ENCODE measurements at places on chromosomes 7 and 10. TPM values are rescaled to one million over a fixed set of nuclear protein-coding genes. Genes with fewer than 3 reads are reported as not detected.

Gene RBM20
- 7.9 TPM for polyA plus RNA-seq

DNA sequence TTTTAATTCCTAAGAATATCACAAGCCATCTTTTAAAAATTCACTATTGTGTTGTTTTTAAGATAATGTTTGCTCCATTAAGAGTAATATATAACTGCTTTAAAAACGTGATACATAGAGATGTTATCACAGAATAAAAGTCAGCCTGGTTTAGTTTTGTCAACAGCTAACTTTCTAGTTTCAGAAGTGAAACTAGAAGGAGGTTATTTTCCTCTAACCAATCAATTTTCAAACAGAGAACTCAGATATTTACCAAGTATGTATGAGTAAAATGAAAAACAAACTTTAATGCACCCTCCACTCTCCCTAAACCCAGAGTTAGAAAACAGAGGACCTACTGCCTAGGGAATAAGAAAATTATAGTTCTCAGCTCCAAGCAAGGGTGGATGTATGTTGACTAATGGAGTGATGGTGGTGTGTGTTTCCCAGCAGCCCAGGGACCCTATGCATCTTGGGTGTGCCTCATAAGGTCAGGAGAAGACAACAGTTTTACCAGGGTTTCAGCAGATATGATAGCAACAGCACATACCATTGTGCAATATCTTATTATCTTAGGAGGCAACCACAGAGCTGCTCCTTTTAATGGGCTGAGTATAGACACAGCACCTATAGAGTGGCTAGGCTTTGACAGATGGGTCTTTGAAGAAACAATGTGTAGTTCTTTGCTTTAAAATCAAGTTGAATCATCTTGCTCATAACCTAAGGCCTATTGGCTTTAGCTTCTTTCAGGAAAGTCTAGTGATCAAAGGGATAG lies 58.4 kb downstream of the PTPRZ1 start:
- no peak for DNase-seq

GRCh38 chr10:75611172-75611992 lies 180.0 kb downstream of the LRMDA start:
- no peak for DNase-seq

Gene SUN3
- 0.58 TPM for polyA plus RNA-seq

Gene RBM28
- 55.6 TPM for polyA plus RNA-seq

DNA sequence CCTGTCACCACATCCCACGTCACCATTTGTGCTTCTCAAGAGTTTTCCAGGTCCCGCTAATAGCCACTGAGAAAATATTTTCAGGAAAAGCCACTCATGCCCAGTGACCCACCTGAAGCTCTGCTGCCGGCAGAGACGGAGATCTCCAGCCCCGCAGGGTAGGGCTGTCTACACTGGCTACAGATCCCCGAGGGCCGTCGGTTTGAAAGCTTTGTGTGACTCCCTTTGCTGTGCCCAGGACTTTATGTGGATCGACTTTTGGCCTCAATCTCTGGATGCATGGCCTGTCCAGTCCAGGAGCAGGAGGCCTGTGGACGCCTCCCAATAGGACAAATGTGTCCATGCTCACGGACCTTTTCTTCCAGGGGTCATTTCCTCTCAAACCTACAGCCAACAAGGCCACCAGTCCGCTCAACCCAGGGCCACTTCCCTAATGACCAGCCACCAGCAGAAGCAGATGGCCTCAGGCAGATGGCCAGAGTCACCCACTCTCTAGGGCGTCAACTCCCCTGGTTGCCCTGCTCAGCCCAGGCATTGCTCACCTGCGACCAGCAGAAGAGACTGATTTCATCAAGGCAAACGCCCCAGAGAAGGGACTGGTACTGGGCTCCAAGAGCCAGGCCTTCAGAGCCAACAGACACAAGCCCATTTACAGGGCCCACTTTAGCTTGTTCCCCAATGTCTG lies 76.4 kb downstream of the OAT start:
- DNase-seq, result no peak

DNA sequence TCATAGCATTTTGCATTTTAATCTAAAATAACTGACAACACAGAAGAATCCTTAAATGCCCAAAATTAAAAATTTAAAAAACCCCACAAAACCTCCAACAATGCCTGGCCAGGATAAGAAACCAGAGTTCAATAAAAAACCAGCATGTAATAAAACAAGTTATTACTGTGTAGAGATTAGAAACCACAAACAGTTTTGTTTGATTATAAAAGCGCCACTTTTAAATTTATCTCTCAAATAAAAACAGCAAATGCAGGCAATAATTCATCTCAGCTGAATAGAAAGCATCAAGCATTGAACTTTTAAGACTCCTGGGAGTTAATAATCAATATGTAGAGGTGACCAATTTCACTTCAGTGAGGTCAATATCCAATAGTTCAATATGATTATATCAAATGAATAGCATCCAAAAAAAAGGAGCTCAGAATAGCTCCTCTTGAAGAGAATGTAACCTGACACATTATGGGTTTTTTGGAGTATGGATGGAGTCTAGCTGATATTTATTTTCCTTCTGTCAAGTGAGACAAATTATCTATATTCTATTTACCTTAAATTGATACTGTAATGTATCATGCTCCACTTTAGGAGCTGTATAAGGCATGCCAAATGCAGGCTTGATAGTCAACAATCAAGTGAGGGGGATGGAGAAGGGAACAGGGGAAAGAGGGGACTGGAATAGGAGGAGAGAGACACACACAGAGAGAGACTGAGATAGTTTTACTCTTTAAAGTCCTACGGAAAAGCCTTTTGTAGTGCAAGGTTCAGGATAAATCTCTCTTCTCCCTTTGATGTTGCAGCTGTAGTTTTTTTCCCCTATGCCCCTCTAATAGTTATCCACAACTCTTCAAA lies 130.9 kb downstream of the RSU1 start:
- DNase-seq, result no peak

- DNase-seq, result no peak
Observed at GRCh38 chr7:836429-836828, 4.2 kb downstream of the SUN1 start.

GRCh38 chr10:85026878-85027467 lies 698.6 kb downstream of the CCSER2 start:
- DNase-seq, result no peak

DNA sequence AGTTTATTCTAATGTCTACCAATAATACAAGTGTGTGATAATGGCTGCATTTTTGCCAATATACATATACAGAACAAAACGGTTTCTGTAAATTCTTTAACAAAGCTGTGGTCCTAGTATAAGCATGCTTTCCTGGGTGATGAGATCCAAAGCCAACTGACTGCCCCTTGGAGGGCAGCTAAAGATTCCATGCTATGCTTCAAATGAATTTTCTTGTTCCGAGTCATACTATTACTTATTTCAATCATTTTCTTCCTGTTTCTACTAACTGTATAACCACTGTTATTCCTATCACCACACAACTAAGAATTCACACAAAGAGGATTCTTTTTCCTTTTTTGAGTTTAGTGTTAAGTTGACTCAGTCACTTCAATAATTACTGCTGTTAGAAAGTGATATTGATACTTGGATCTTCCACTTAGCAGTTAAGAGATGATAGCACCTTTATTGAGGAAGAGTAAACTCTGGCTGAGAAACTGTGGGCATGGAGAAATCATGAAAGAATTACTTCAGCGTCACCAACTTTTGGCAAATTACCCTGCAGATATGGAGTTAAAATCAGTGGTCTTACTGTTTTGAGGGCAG lies 197.5 kb downstream of the ARL4A start:
- no peak for DNase-seq

GRCh38 chr10:112855134-112855533 lies 94.9 kb upstream of the TCF7L2 start:
- no peak for DNase-seq

Gene TRUB1
- polyA plus RNA-seq, result 32.8 TPM

- no peak for DNase-seq
Observed at GRCh38 chr7:119228482-119228881, 1004.0 kb downstream of the ANKRD7 start.

- DNase-seq, result no peak
Observed at GRCh38 chr10:7161484-7162250, 249.2 kb downstream of the SFMBT2 start.

GRCh38 chr7:44101966-44102845 lies 1.9 kb upstream of the AEBP1 start:
- no peak for DNase-seq

Gene FAM25G
- not detected for polyA plus RNA-seq

DNA sequence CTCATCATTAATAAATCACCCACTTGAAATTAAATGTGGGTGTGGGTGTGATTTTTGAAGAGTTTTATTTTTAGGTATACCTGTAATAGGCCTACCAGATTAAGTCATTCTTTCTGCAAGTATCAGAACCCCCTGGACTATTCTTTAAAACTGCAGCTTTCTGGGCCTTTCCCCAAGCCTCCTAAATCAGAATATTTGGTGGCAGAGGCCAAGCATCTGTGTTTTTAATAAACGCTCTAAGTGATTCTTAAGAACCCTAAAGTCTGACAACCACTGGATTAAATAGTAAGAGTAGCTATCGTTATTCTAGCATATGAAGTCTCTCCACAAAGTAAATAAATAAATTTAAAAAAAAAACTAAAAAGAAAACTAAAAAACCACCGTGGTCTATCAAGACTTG lies 703.0 kb upstream of the NRP1 start:
- DNase-seq, result no peak

DNA sequence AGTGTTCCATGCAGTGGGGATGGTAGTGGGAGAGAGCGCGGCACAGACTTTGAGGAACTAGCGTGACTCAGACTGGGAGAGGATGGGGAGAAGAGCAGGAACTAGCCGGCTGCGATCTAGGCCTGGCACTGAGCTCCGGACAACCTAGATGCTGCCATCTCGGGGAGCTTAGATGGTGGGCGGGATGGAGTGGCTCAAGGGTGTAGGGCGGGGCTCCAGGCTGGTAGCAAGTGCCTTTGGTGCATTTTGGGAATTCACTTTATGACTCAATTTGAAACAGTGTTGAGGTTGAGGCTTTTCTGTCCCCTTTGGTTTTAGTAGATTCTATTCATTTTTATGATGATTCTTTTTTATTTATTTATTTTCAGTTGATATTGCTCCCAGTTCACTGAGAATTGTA lies 185.3 kb upstream of the GPR26 start:
- no peak for DNase-seq

DNA sequence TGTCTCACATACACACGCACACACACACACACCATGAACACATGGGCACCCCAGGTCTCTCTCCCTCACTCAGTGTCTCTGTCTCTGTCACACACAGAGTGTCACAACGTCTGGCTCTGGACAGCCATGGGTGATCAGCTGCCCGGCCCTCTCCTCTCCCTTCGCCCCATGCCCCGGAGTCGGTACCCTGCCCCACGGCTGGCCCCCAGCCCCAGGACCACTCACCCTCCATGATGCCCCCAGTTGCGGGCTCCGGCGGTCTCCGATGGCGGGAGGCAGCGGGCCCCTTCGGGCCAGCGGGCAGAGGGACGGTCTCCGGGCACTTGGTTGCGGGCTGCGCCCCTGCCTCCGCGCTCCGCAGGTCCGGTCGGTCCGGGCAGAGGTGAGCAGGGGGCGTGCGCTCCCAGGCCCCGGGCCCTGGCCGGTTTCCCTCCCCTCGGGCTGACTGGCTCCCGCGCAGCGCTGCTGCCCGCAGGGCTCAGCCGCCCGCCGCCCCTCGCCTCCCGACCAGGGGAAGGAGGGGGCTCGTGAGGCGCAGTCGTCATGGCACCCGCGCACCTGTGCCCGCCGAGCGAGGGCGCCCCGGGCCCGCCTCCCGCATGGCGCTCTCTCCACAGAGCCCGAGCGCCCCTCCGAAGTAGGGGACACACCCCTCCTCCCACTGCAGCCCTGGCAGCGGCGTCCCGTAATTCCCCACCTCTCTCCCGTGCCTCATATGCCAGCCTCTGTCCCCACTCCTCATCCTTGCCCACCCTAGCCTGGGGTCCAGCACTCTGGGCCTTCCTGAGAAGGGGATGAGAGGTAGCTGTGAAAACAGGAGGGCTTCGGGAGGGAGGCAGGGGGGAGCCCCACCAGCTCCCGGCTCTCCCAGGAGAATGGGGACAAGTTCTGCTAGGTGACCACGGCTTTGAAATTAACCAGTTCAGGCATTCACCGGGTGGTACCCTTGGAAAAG lies at the start of gene NPFFR1:
Gene NPFFR1 (minus strand): TSS at position 560 of the 955 bp plus-strand sequence. CDS start 328 bp downstream, at position 232.
- no peak for DNase-seq

Gene SFRP4
- 2.9 TPM for polyA plus RNA-seq

- DNase-seq, result no peak
Observed at GRCh38 chr10:48455392-48456151, 149.1 kb downstream of the MAPK8 start.

DNA sequence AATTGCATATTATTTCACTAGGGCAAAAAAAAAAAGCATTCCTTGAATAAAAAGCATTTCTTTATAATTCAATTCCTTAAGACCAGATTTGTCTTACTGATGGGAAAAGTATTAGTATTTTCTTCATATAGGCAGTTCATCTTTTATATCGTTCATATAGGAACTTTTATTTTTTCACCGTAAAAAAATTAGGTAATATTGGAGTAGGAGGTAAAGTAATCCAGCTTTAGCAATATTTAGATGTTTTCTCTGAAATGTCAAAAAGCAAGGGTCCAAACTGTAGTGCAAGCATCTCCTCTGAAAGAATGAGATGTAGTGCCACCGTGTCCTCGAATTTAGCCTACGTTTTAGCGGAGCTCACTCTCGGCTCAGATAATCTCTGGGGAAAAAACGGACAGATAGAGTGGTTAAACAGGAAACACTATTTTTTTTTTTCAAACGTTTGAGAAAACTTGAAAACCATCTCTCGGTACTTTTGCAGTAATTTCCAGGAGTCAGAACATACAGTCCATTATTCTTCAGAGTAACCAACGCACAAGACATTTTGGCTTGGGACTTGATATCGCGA lies 5.5 kb upstream of the SPAG6 start:
- no peak for DNase-seq

DNA sequence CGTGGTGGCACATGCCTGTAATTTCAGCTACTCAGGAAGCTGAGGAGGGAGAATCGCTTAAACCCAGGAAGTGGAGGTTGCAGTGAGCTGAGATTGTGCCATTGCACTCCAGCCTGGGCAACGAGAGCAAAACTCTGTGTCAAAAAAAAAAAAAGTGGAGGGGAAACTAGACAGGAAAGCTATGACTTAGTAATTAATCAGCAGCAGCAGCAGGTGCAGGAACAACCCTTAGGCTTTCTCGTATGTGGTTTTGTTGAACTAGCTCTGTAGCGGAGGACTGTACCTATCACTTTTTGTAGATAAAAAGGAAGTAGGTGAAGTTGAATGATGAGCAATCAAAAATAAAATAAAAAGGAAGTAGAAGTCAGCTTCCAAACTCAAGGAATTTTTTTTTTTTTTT lies 76.9 kb upstream of the KMT2C start:
- DNase-seq, result no peak

- DNase-seq, result no peak
Observed at GRCh38 chr10:101875068-101875688, 31.6 kb upstream of the KCNIP2 start.

Gene PSAP
- polyA plus RNA-seq, result 813 TPM

Gene FAM25C
- not detected for polyA plus RNA-seq

- no peak for DNase-seq
Observed at GRCh38 chr7:17716816-17717215, 223.5 kb downstream of the SNX13 start.

- no peak for DNase-seq
Observed at GRCh38 chr10:97827702-97828291, 21.8 kb upstream of the GOLGA7B start.

DNA sequence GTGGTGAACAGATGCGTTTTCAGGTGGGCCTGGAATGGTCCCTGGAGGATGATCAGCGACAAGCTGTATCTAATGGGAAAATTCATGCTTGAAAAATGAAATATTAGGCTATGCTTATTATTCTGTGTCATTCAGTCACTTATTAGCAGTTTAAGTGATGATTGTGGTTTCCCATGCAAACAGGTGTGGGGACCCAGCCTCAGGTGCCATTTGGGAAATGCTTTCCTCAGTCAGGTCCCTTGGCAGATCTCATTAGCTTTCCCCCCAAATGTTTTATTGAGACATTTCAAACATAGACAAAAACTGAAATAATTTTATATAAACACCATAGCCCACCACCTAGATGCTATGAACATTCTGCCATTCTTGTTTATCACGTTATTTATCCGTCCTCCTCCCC lies 411 bp upstream of the SNX10 start:
- DNase-seq, result no peak

Data from renal cortex interstitium (tissue), 15 donors.